ENCODE measurements at places on chromosomes 1 and 21.
A peak's percentile ranks its signal among the peaks of the same experiment; 100 is the strongest.

GRCh38 chr1:183023601-183024316 is 539 bp downstream of the LAMC1 start:
- no peak for DNase-seq

GRCh38 chr1:36524359-36525062 is 41.8 kb upstream of the CSF3R start:
- DNase-seq, result no peak

DNA sequence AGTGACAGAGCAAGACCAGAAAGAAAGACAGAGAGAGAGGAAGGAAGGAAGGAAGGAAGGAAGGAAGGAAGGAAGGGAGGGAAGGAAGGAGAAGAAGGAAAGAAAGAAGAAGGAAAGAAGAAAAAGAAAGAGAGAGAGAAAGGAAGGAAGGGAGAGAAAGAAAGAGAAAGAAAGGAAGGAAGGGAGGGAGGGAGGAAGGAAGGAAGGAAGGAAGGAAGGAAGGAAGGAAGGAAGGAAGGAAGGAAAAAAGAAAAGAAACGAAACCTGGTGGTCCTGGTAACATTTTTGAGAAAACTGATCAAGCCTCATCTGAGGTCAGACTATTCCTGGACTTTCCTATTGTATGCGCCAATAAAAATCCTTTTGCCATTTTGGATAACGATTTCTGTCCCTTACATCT is 8.2 kb upstream of the CTTNBP2NL start:
- no peak for DNase-seq

DNA sequence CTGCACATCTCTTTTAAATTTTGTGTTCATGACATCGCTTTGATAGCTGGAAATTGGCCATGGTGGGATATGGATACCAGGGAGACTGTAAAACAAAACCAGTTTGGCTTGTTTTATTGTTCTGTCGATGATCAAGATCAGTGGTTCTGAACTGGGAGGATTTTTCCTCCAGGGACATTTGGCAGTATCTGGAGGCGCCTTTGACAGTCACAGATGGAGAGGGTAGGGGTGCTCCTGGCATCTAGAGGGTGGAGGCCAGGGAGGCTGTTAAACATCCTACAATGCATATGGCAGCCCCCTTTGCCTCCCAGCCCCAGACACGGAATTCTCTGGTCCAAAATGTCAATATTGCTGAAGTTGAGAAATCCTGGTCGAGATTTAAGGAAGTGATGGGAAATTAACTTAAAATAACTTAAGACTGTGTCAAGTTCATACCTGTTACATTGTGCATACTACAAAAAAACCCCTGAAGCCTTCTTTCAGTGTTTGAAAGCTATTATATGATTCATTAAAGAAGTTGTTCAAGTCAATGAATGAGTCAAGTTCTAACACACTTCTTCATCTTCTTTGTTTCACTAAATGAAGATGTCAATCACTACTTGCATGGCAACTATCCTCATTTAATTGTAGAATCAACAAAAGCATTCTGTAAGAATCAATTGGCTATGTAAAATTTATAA is 150.9 kb downstream of the KCNJ6 start:
- no peak for DNase-seq

- peak; percentile 17 for DNase-seq
Observed at GRCh38 chr1:178725466-178726086, 532 bp downstream of the RALGPS2 start.

- DNase-seq, result no peak
Observed at GRCh38 chr1:178267646-178268094, 173.8 kb downstream of the RASAL2 start.

GRCh38 chr21:17526776-17527175 is 13.9 kb downstream of the CXADR start:
- DNase-seq, result no peak

DNA sequence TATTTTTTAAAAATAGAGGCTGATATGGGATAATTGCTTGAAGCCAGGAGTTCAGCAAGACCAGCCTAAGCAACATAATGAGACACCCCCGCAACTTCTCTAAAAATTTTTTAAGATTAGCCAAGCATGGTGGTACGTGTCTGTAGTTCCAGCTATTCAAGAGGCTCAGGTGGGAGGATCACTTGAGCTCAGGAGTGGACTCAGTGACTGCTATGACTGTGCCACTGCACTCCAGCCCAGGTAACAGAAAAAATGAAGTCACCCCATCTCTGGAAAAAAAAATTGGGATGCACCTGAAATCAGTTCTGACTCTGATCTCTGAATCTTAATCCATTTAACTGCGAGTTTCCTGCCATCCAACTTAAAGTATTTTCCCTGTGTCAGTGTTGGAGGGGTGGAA is 124.2 kb downstream of the MRPS6 start:
- DNase-seq, result no peak

GRCh38 chr1:67780637-67781036 is 52.6 kb downstream of the GNG12 start:
- DNase-seq, result no peak

GRCh38 chr1:31674626-31675025 is 29.2 kb downstream of the COL16A1 start:
- DNase-seq, result no peak

DNA sequence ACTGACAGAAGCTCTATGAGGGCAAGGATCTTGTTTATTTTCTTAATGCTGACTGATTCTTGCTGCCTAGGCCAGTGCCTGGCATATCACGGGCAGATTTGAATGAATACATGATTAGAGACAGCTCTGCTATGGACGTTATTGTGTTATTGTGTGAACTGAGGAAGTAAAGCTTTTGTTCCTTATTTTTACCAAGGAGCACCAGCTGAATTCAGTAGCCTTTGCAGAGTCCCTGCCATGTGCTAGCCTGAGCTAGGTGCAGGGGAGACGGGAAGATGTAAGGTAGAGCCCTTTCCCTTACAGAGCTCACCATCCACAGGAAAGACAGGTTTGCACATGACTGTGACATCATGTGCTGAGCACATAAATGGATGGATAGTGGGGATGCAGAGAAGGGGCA is 36.0 kb upstream of the SCMH1 start:
- no peak for DNase-seq

DNA sequence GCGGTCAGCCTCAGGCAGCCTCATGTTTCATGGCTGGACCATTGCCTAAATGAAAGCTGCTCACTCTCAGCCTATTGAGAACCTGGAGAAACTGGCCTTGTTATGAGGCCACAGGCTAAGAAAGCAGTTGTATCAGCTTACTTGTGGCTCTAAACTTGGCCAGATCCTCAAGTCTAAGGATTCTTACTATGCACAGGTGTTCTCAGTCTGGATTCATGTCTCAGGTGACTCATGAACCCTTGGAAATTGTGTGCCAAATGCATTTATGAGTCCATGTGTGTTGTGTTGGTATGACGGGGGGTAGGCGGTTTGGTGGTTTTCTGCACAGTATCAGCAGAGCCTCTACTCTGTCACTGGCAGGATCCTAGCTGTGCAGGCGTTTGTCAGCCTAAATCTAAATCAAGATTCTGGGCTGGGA is 90.4 kb downstream of the ROR1 start:
- no peak for DNase-seq

- DNase-seq, result no peak
Observed at GRCh38 chr1:84550826-84551225, 23.4 kb downstream of the CTBS start.

GRCh38 chr1:216090556-216090955 is 332.7 kb downstream of the USH2A start:
- DNase-seq, result no peak

GRCh38 chr1:200802865-200803512 is 64.3 kb downstream of the CAMSAP2 start:
- DNase-seq, result no peak

GRCh38 chr1:209414803-209415329 is 168.6 kb upstream of the CAMK1G start:
- DNase-seq, result no peak

Measured in activated gamma-delta T cell (primary cell).